ENCODE measurements at places on chromosomes 2 and 18.
A peak's percentile ranks its signal among the peaks of the same experiment; 100 is the strongest.

- no peak overlapping the region for H3K4me3 ChIP-seq
- H3K27ac ChIP-seq, result no peak overlapping the region
- H3K27me3 ChIP-seq, result peaks cover 24% of the 10 kb centered on the region
These were observed 159.8 kb upstream of the STK17B start for GRCh38 chr2:196331143-196331542.

DNA sequence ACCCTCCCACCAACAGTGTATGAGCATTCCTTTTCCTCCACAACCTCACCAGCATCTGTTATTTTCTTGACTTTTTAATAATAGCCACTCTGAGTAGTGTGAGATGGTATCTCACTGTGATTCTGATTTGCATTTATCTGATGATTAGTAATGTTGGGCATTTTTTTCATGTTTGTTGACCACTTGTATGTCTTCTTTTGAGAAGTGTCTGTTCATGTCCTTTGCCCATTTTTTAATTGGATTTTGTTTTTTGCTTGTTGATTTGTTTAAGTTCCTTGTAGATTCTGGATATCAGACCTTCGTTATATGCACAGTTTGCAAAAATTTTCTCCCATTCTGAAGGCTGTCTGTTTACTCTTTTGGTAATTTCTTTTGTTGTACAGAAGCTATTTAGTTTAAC is 59.1 kb downstream of the SP100 start:
- no peak for DNase-seq
- peaks cover 26% of the 10 kb centered on the region for H3K36me3 ChIP-seq
- peak overlapping the region; percentile 52 for H3K27ac ChIP-seq
- no peaks in the 10 kb centered on the region for H3K27me3 ChIP-seq
- peaks cover 29% of the 10 kb centered on the region for H3K4me1 ChIP-seq

DNA sequence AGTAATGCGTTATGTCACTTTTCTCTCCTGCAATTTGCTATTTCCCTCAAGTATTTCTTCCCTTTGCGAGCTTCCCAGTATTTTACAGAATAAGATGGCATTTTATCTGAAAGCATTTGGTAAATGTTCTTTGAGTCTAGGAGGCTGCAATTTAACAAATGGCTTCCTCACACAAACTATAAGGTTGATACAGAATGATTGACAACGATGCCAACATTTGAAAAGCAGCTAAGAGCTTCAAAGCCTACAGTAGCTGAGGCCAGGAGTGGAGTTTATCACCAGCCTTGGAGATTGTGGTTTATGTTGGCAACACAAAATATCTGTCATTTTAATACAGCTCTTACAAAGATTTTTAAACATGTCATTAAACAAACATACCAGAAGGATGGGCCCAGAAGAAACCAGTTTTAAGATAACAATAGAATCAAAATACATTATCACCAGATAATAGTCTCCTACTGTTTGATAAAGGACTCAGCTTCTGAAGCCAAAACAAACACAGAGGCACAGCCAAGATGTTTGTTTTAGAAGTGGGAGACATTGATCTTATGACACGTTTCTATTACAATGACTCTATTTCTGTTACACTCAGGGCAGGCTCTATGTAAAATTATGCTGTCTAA is 711.4 kb upstream of the ACVR2A start:
- H3K4me1 ChIP-seq, result no peaks in the 10 kb centered on the region
- H3K4me3 ChIP-seq, result no peak overlapping the region
- H3K27ac ChIP-seq, result no peak overlapping the region
- H3K36me3 ChIP-seq, result no peaks in the 10 kb centered on the region
- H3K27me3 ChIP-seq, result peaks cover 8% of the 10 kb centered on the region

DNA sequence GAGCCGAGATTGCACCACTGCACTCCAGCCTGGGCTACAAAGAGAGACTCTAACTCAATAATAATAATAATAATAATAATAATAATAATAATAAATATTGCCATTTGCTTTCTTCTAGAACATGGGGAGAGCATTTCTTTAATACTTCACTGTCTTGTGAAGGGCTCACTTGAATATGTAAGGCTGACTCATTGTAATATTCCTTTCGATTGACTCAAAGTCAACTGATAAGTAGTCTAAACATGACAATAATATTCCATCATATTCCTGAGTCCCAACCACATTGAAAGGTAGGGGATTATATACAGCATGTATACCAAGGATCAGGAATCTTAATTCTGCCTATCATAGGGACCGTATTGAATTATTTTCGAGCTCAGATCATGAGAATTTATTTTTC is 949.2 kb downstream of the DSC3 start:
- no peaks in the 10 kb centered on the region for H3K36me3 ChIP-seq
- H3K4me1 ChIP-seq, result no peaks in the 10 kb centered on the region
- DNase-seq, result no peak
- H3K27ac ChIP-seq, result no peak overlapping the region

- H3K4me3 ChIP-seq, result no peak overlapping the region
- DNase-seq, result no peak
- no peaks in the 10 kb centered on the region for H3K4me1 ChIP-seq
These were observed 36.6 kb downstream of the EXOC6B start for GRCh38 chr2:72789241-72789640.

Data from activated T-cell treated with anti-CD3 and anti-CD28 coated beads, Interleukin-2, amount 50 U/mL, for 72 hours (primary cell).